ENCODE measurements at places on chromosomes 13 and 19.

DNA sequence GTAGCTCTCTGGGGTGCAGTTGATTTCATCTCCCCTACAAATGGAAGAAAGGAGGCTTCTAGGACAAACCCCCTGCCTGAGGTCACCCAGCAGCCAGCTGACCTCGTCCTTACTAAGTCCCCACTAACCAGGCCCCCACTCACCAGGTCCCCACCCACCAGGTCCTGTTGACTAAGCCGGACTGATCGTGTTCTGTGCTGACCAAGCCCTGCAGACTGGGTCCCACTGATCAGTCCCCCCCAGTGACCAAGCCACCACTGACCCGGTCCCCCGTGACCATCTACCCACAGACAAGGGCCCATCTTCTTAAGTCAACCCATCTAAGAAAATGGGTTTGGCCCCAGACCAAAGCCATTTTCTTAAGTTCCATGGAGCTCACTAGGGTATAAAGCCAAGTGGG, 36.8 kb upstream of the TPM4 start:
- DNase-seq = no peak

- DNase-seq = no peak
These were observed 4.4 kb upstream of the TMEM272 start for GRCh38 chr13:51849145-51850101.

DNA sequence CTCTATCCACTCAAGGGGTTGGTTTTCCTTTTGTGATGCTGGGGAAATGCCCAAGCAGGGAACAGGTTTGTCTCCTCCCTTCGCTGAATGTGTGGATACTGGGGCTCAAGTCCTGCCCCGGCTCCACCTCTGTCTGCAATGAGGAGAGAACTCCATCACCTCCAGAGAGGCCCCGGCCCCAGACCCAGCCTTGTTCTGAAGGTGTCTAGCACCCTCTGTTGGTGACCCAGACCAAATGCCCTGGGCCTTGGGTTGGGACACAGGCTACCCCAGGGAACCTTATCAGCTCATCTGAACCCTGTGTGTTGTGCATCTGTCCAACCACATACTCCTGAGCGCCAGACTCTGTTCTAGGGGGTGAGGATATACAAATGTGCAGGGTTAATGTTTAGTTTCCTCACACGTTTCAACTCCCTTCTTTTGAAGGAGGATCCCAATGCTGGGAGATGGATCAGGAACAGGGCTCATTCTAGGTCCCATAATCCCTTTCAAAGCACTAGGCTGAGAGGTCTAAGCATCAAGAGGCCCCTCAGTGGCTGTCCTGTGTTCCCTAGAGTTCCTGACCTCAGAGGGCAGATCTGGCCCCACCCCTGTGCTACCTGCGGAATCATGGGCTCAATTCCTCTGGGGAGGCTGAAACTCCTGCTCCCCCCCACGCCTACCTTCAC, 112.5 kb upstream of the SLC7A1 start:
- no peak for DNase-seq

GRCh38 chr19:15264061-15264932, 32.0 kb upstream of the EPHX3 start:
- DNase-seq = no peak

- no peak for DNase-seq
These were observed 813 bp downstream of the ZNF284 start for GRCh38 chr19:44072543-44073401.

GRCh38 chr13:98415326-98416070, 161.4 kb downstream of the STK24 start:
- DNase-seq = no peak

GRCh38 chr13:113566227-113566561, 18.4 kb upstream of the TFDP1 start:
- no peak for DNase-seq

- no peak for DNase-seq
These were observed 5.1 kb upstream of the SPACA6 start for GRCh38 chr19:51687791-51688670.

DNA sequence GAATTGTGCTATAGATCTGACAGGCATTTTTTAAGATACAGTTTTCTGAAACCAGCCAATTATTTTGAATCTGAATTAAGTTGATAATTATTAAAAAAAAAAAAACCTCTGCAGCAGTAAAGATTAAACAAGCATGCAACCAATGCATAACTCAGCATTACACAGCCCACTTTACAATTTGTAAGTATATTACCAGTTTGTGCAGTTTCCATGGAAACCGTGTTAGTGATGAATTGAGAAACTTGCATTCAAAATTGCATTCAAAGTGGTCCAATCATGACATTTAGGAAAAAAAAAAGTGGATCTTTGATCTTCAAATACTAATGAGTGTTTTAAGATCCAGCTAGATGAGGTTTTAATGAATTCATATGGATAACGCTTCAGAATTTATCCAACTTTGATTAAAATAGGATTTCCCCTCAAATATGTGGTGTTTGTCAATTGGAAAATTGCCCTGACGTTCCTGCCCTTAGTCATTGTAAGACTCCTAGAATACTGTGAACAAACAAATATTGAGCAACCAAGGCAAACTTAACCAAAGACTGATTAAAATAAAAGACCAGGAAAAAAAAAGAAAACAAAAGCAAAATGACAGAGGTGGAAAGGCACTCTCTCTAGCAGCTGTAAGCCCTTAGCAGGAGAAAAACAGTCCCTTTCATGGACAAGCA, 314.8 kb upstream of the MAB21L1 start:
- no peak for DNase-seq

DNA sequence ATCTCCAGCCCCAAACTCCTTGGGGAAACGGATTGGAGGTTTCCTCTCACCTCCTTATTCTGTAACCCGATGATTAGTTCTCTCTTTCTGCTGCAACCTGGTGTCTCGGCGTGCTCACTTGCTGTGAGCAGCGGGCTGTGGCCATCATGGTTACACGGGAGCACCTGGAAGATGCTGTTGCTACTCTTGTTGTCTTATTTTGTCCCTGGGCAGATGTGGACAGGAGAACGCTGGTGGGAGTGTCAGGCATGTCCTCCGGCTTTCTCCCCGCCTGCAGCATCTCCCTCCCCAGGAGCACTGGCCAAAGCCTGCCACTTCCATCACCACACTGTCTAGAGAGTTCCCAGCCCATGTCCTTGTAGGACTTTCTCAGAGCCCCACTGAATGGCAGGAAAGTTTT, 211.8 kb upstream of the ZNF536 start:
- DNase-seq = no peak

DNA sequence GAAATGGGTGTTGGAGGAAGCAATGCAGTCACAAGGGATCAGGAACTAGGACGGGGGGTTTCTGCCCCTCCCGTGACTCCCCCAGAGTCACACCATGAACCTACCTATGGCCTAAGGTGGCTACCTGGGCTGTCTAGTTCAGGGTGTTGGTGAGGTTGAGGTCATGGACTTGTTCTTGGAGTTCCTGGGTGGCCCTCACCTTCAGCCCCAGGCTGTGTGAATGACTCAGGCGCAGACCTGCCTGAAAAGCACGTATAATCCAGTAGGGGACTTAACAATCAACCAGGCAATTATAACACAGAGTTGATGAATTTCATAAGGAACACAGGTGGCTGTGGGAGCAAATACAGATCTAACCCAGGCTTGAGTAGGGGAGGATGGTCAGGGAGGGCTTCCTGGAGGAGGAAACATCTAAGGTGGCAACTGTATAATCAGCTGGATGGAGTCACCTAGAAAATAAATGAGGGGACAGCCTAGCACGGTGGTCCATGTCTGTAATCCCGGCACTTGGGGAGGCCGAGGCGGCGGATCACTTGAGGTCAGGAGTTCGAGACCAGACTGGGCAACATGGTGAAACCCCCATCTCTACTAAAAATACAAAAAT, 25.6 kb upstream of the ADGRE1 start:
- no peak for DNase-seq

GRCh38 chr13:33092073-33092987, 76.1 kb downstream of the KL start:
- DNase-seq = no peak

- no peak for DNase-seq
These were observed 798 bp downstream of the SLC1A5 start for GRCh38 chr19:46787331-46788261.

GRCh38 chr13:60642552-60642951, 245.5 kb downstream of the TDRD3 start:
- DNase-seq = no peak

- no peak for DNase-seq
These were observed 53.8 kb downstream of the DPY19L3 start for GRCh38 chr19:32459204-32459865.

- no peak for DNase-seq
These were observed 56.9 kb upstream of the ZNF254 start for GRCh38 chr19:24029941-24030636.

DNA sequence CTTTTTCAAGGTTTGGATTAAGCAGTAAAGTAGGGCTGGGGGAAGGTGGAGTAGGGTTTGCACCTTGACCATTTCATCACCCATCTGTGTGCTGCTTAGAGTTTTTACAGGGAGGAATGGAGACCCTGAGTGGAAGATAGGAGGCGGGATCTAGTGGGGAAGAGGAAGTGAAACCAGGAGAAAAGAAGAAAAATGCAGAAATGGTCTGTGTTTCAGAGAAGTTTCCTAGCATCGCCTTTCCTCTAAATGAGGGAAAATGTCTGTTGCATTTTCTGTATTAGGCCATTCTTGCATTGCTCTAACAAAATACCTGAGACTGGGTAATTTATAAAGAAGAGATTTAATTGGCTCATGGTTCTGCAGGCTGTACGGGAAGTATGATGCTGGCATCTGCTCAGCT, 64.1 kb downstream of the TPT1 start:
- no peak for DNase-seq

GRCh38 chr13:38656699-38657098, 30.2 kb upstream of the FREM2 start:
- no peak for DNase-seq

- DNase-seq = no peak
These were observed 103.4 kb downstream of the FRY start for GRCh38 chr13:32135056-32135390.

DNA sequence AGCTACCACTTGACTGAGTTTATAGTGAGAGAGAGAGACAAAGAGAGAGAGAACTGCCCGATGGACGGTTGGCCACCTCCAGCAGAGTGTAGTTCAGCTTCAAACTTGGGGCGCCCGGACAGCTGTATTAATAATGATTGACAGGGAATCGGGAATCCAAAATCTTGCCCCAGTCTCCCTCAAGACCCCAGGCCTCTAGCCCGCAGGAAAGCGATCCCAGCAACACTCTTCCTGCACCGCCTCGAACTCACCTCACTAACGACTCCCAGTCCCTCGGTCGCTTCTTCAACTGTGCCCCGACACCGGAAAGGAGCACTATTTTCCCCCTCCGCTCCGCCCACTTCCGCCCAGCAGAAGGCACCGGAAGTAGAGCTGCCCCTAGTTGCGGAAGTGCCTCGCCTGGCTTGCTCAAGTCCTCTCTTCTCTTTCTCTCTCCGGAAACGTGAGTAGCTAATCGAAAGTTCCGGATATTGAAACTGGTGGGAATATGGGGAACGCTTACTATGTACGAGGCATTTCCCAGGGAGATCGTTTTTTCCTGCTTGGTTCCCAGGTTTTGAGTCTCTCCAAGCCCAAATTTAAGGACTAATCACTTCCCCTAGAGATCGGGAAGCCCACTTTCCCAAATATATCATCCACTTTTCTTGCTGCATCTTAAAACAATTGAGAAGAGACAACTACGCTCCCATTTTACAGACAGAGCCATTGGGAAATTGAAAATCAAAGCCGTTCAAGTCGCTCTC, at the start of gene NOSIP:
TSS of gene NOSIP (minus strand) at position 293 of the 743 bp plus-strand sequence. CDS start 19,865 bp downstream, outside the sequence.
- peak; percentile 88 for DNase-seq

GRCh38 chr13:113137691-113138298, 15.2 kb downstream of the F10 start:
- no peak for DNase-seq

DNA sequence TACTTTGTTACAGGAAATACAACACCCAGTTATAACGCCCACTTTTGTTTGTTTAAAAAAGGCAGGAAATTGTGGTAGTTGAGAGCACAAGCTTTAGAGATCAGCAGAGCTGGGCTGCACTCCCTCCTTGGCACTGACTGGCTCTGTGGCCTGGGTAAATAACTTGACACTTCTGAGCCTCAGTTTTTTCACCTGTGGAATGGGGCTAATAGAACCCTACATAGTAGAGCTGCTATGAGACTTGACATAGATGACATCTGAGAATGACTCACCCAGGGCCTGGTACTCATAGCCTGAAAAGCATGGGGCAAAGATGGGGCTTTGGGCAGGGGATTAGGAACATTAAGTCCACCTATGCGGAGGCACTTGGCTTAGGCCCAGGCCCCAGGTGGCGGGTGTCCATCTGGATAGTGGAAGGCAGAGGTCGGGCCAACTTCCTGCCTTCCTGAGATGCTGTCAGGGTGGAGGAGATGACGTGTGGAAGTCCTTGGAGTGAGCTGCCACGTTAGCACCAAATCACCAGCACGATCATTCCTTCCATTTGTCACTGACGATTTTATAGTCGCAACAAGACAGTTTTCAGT, 159.1 kb downstream of the KATNAL1 start:
- no peak for DNase-seq

- no peak for DNase-seq
These were observed 147.5 kb downstream of the DIAPH3 start for GRCh38 chr13:60016229-60016628.

DNA sequence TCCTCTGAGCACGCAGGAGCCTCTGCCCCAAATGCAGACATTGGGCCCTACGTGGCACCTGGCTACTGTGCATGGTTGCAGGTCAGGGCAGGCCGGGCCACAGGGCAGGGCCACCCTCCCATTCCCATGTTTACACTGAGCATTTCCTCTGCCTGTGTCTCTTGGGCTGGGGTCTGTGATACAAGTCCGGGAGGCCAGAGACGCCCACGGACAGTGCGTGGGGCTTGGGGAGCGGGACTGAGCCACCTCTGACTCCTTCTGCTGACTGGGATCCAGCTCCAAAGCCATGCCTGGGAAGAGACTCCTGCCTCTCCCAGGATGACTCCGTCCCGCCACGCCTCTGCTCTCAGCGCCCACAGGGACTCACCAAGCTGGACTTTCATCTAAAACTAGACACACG, 18.8 kb downstream of the GAS6 start:
- DNase-seq = no peak

GRCh38 chr19:18310118-18310909, 12.6 kb downstream of the LSM4 start:
- DNase-seq = no peak

- DNase-seq = no peak
These were observed 342.2 kb downstream of the DACH1 start for GRCh38 chr13:71524613-71525304.

DNA sequence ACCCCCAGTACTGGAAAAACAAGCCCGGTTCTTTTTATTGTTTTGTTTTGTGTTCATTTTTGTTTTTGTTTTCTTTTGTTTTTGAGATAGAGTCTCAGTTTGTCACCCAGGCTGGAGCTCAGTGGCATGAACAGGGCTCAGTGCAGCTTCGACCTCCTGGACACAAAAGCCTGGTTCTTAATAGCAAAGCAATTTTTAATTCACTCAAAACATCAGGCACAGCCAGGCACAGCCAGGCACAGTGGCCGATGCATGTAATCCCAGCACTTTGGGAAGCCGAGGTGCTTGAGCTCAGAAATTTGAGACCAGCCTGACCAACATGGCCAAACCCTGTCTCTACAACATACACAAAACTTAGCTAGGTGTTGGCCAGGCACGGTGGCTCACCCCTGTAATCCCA, 30.7 kb downstream of the INSR start:
- no peak for DNase-seq
